ENCODE measurements at places on chromosomes 6 and 20. TPM values are rescaled to one million over a fixed set of nuclear protein-coding genes. Genes with fewer than 3 reads are reported as not detected.
A peak's percentile ranks its signal among the peaks of the same experiment; 100 is the strongest.

- DNase-seq: no peak
- peaks cover 52% of the 10 kb centered on the region for H3K27me3 ChIP-seq
- no peaks in the 10 kb centered on the region for H3K36me3 ChIP-seq
- H3K4me1 ChIP-seq: no peaks in the 10 kb centered on the region
- H3K4me3 ChIP-seq: no peak overlapping the region
These were observed 278.6 kb downstream of the TBC1D7 start for GRCh38 chr6:13049666-13050254.

GRCh38 chr6:163862701-163863100, 448.2 kb downstream of the QKI start:
- H3K4me3 ChIP-seq: no peak overlapping the region
- H3K27ac ChIP-seq: no peak overlapping the region
- no peaks in the 10 kb centered on the region for H3K27me3 ChIP-seq
- no peak for DNase-seq

DNA sequence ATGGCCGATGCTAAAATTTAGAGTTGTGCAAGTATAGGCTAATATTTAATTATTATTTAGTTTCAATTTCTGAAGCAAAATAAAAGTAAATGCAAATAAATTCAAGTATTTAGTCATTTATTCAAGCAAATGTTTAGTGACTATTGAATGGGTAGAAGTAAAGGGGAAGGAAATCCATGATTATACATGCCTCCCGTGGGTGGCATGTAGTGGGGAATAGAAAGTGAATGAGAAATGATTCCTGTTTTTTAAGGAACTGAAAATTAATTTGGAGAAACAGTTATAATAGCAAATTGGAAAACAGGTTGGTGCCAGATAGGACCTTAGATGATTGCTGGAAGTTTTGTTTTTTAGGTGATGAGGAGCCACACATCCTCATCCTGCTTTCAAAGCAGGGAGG, 35.4 kb downstream of the FAM229B start:
- peaks cover 3% of the 10 kb centered on the region for H3K4me1 ChIP-seq
- H3K27me3 ChIP-seq: no peaks in the 10 kb centered on the region
- H3K36me3 ChIP-seq: peaks cover 11% of the 10 kb centered on the region
- DNase-seq: no peak
- H3K4me3 ChIP-seq: no peak overlapping the region

DNA sequence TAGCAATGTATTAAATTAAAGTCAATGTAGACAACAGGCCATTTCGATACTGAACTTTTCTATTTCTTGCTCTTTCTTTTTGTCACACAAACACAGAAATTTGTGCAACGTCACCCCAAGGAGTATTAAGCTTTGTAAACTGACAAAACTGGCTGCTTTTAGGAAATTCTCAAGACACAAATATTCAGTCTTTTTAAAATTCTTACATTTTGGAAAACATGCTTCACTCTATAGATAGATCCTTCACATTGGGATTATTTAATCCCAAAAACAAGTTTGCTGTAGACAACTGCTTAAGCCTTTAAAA, 69.9 kb upstream of the TPD52L1 start:
- no peak overlapping the region for H3K4me3 ChIP-seq
- no peaks in the 10 kb centered on the region for H3K27me3 ChIP-seq
- H3K4me1 ChIP-seq: no peaks in the 10 kb centered on the region
- peaks cover 5% of the 10 kb centered on the region for H3K36me3 ChIP-seq
- no peak for DNase-seq

- peaks cover 7% of the 10 kb centered on the region for H3K4me1 ChIP-seq
- no peak overlapping the region for H3K4me3 ChIP-seq
- no peaks in the 10 kb centered on the region for H3K36me3 ChIP-seq
- H3K27ac ChIP-seq: no peak overlapping the region
- DNase-seq: peak; percentile 34
These were observed 24.2 kb upstream of the TMX4 start for GRCh38 chr20:8043687-8044282.

DNA sequence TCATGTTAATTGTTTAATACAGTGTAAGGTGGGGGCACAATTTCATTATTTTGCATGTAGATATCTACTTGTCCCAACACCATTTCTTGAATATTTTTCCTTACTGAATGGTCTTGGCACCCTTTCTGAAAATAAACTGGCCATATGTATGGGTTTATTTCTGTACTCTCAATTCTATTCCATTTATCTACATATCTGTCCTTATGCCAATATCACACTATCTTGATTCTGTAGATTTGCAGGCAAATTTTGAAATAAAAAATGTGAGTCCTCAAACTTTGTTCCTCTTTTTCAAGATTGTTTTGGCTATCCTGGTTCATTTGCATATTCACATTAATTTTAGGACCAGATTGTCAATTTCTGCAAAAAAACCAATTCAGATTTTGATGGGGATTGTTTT, 34.8 kb downstream of the SCGN start:
- no peaks in the 10 kb centered on the region for H3K27me3 ChIP-seq
- DNase-seq: no peak
- H3K36me3 ChIP-seq: no peaks in the 10 kb centered on the region
- no peak overlapping the region for H3K27ac ChIP-seq
- H3K4me1 ChIP-seq: no peaks in the 10 kb centered on the region

DNA sequence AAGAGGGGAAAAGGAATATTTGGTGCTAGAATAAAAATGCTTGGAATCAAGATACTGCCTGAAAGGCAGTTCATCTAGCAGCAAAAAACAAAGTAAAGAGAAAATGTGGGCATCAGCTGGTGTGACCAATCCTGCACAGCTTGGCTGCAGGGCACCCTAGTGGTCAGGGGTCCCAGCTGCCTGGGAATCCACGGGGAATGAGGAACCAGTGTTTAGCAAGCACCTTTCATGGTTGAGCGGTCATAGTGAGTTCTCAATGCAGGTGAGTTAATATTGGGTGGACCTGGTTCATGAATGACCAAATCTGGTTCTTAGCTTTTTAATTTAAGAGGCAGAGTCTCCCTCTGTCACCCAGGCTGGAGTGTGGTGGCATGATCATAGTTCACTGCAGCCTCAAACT, 53.3 kb downstream of the CAP2 start:
- no peaks in the 10 kb centered on the region for H3K36me3 ChIP-seq
- H3K27ac ChIP-seq: no peak overlapping the region
- H3K4me1 ChIP-seq: no peaks in the 10 kb centered on the region
- H3K4me3 ChIP-seq: no peak overlapping the region
- no peaks in the 10 kb centered on the region for H3K27me3 ChIP-seq

DNA sequence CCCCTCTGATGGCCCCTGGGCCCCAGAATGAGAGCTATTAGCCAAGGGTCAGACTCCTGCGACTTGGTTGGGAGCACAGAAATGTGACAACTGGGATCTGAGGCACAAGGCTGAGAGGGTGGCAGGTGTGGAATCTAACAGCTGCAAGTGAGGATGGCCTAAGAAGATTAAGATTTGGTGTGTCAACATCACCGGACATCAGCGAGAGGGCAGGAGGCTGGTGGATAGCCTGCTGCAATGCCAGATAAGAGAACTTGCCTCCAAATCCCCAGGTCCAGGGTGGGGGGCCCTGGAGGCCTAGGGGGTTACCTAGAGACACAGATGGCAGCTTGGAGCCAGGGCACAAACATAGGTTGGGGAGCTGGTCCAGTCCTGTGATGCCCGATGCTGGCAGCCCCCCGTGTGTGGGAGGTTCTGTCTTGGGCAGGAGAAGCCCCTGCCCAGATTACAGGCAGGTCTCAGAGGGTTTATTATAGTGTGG, 155.8 kb downstream of the GRM4 start:
- H3K27me3 ChIP-seq: peaks cover 100% of the 10 kb centered on the region
- H3K4me1 ChIP-seq: no peaks in the 10 kb centered on the region
- H3K36me3 ChIP-seq: no peaks in the 10 kb centered on the region
- no peak for DNase-seq
- no peak overlapping the region for H3K4me3 ChIP-seq

- no peak for DNase-seq
- H3K36me3 ChIP-seq: no peaks in the 10 kb centered on the region
- H3K27me3 ChIP-seq: no peaks in the 10 kb centered on the region
- H3K27ac ChIP-seq: no peak overlapping the region
- no peaks in the 10 kb centered on the region for H3K4me1 ChIP-seq
- no peak overlapping the region for H3K4me3 ChIP-seq
These were observed 472.9 kb upstream of the ZNF337 start for GRCh38 chr20:26169506-26169905.

GRCh38 chr6:44128020-44128917, 915 bp downstream of the TMEM63B start:
- H3K27ac ChIP-seq: peak overlapping the region; percentile 95
- peak; percentile 69 for DNase-seq
- peaks cover 66% of the 10 kb centered on the region for H3K4me1 ChIP-seq
- peak overlapping the region; percentile 96 for H3K4me3 ChIP-seq
- H3K36me3 ChIP-seq: peaks cover 55% of the 10 kb centered on the region

DNA sequence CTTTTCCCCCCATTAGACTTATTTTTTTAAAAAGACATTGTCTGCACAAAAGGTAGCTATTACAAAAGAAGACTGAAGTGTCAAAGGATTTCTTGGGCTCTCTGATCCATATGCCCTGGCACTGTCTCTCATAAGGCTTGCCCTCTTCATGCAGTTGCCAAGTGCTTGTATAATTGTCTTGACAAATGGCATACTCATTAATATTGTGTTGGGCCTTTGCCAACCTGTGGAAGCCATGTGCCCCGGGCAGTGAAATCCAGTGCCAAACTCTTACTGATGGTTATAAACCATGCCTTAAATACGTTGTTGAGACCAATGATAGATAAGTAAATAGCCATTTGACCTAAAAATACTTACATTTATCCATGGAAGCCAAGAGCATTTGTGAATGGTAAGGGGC, 98.1 kb downstream of the FARS2 start:
- no peak overlapping the region for H3K4me3 ChIP-seq
- no peaks in the 10 kb centered on the region for H3K27me3 ChIP-seq
- H3K36me3 ChIP-seq: no peaks in the 10 kb centered on the region
- no peaks in the 10 kb centered on the region for H3K4me1 ChIP-seq
- no peak overlapping the region for H3K27ac ChIP-seq

- H3K27me3 ChIP-seq: no peaks in the 10 kb centered on the region
- no peak overlapping the region for H3K4me3 ChIP-seq
- no peak overlapping the region for H3K27ac ChIP-seq
- peaks cover 14% of the 10 kb centered on the region for H3K36me3 ChIP-seq
- no peak for DNase-seq
These were observed 77.1 kb downstream of the TRAM2 start for GRCh38 chr6:52499681-52500236.

Gene LAMA2
- total RNA-seq: 0.80 TPM

Gene TRERF1
- 1.4 TPM for total RNA-seq

Gene ME1
- 14.5 TPM for total RNA-seq

Gene DEFB113
- not detected for total RNA-seq

Gene FRMD1
- not detected for total RNA-seq

Gene SIRPA
- total RNA-seq: 28.3 TPM

Gene FOXQ1
- total RNA-seq: 51.0 TPM

Gene TRIM31
- total RNA-seq: 181 TPM

Gene TINAG
- 17.4 TPM for total RNA-seq

Gene PERP
- total RNA-seq: 103 TPM

Gene RBPJL
- not detected for total RNA-seq

Data from Calu3 (cell line).